ENCODE measurements at places on chromosomes 1 and 21. TPM values are rescaled to one million over a fixed set of nuclear protein-coding genes. Genes with fewer than 3 reads are reported as not detected.

Gene ACTRT2
- not detected for total RNA-seq

Gene LYSMD1
- 12.0 TPM for total RNA-seq

Gene RPTN
- not detected for total RNA-seq

Gene RGS7
- not detected for total RNA-seq

Gene OR2T29
- total RNA-seq = not detected

Gene DUSP23
- 75.2 TPM for total RNA-seq

Gene SMPDL3B
- total RNA-seq = not detected

Gene GJA9
- total RNA-seq = not detected

Gene ACTL8
- total RNA-seq = not detected

Gene ARTN
- 1.1 TPM for total RNA-seq

Gene LENEP
- not detected for total RNA-seq

Gene STPG1
- 3.7 TPM for total RNA-seq

Gene FAM177B
- 1.3 TPM for total RNA-seq

Gene PGLYRP3
- not detected for total RNA-seq

Gene DENND2C
- total RNA-seq = 2.5 TPM

Gene RPE65
- not detected for total RNA-seq

Gene IRF6
- 0.66 TPM for total RNA-seq

Gene TTC39A
- 2.5 TPM for total RNA-seq

Gene SLC25A33
- total RNA-seq = 9.6 TPM

Gene ITPKB
- 71.1 TPM for total RNA-seq

Gene LEPR
- total RNA-seq = 27.3 TPM

Gene CHIA
- total RNA-seq = not detected

Gene INKA2
- total RNA-seq = 9.1 TPM

GRCh38 chr1:31771891-31772668, 7.9 kb upstream of the ADGRB2 start:
- peaks cover 20% of the 10 kb centered on the region for H3K4me1 ChIP-seq
- peaks cover 66% of the 10 kb centered on the region for H3K27me3 ChIP-seq
- peak overlapping the region; percentile 31 for H3K4me3 ChIP-seq
- no peak overlapping the region for H3K27ac ChIP-seq
- no peak for DNase-seq
- no peaks in the 10 kb centered on the region for H3K36me3 ChIP-seq

DNA sequence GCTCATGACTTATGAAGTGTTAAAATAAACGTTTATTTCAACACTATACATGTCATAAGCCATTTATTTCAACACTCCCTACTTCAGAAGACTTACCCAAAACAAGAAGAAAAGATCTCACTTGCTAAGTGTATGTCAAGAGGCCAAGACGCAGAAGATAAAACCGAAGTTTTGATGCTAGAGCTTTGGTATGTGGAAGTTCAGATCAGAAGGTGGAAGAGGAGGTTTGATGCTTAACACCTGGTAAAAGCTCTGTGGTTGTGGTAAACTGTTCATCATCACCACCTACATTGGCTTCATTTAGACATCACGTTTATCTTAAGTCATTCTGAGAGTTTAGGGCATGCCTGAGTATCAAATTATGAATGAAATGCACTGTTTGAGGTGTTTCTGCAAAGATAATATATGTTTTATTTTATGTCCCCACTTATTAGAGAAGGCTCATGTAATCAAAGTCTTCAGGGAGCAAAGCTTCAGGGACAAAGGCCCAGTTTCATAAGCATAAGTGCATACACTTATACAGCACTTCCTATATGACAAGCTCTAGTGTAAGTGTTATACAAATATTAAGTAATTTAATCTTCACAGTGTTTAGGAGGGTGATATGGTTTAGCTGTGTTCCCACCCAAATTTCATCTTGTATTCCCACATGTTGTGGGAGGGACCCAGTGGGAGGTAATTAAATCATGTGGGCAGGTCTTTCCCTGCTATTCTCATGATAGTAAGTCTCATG, 533.3 kb downstream of the PTBP2 start:
- H3K27ac ChIP-seq = no peak overlapping the region
- no peaks in the 10 kb centered on the region for H3K36me3 ChIP-seq
- DNase-seq = no peak
- no peaks in the 10 kb centered on the region for H3K27me3 ChIP-seq

DNA sequence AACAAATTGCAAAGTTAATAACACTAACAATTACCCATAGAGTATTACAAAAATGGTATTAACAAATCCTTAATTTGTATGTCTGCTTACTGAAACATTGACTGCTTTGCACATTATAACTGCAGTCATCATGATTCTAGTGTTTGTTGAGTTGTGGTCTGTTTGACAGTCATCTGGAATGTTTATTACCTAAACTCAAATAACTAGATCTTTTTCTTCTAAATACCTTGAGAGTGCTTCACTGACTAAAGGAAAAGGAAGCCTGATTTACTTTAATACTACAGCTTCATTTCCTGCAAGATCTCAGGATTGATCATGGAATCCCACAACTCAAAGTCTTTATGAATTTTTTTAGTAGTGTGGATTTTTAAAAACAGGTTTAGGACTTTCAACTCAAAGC, 70.0 kb downstream of the HMCN1 start:
- no peak overlapping the region for H3K4me3 ChIP-seq
- no peaks in the 10 kb centered on the region for H3K27me3 ChIP-seq
- DNase-seq = no peak
- peaks cover 4% of the 10 kb centered on the region for H3K4me1 ChIP-seq

- no peak overlapping the region for H3K27ac ChIP-seq
- no peak overlapping the region for H3K4me3 ChIP-seq
- H3K27me3 ChIP-seq = no peaks in the 10 kb centered on the region
- DNase-seq = no peak
- H3K4me1 ChIP-seq = no peaks in the 10 kb centered on the region
Measured at GRCh38 chr1:236204039-236204438, 61.7 kb downstream of the GPR137B start.

- no peak overlapping the region for H3K4me3 ChIP-seq
- H3K27ac ChIP-seq = no peak overlapping the region
- no peaks in the 10 kb centered on the region for H3K27me3 ChIP-seq
- H3K36me3 ChIP-seq = no peaks in the 10 kb centered on the region
- DNase-seq = no peak
- no peaks in the 10 kb centered on the region for H3K4me1 ChIP-seq
Measured at GRCh38 chr1:59089922-59090457, 206.9 kb upstream of the FGGY start.

DNA sequence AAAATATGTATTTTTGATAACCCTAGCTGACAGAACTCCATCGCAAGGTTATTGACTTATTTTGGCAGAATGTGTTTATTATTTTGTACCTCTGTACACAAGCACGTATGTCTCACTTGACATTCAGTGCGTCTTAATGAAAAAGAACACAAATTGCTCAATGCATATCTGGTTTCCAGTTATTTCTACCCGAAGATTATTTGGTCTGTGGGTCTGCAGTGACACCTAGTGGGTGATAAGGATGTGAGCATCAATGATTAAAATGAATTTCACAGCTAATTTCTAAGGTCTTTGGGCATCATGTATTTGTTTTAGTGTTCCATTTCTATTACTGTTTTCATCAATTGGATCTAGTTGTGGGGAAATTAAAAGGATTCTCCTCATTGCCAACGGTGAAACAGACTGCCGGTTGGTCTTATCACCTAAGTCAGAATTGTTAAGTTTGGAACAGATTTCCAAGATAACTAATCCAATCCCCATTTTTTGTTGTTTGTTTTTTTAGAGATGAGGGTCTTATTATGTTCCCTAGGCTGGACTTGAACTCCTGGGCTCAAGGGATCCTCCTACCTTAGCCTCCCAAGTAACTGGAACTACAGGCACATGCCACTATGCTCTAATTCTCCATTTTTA, 13.9 kb downstream of the DDX20 start:
- H3K27ac ChIP-seq = no peak overlapping the region
- no peak overlapping the region for H3K4me3 ChIP-seq
- peaks cover 22% of the 10 kb centered on the region for H3K4me1 ChIP-seq
- H3K36me3 ChIP-seq = peaks cover 41% of the 10 kb centered on the region
- no peak for DNase-seq

GRCh38 chr1:213657879-213658278, 329.9 kb upstream of the PROX1 start:
- no peak overlapping the region for H3K27ac ChIP-seq
- no peak for DNase-seq
- no peaks in the 10 kb centered on the region for H3K27me3 ChIP-seq

DNA sequence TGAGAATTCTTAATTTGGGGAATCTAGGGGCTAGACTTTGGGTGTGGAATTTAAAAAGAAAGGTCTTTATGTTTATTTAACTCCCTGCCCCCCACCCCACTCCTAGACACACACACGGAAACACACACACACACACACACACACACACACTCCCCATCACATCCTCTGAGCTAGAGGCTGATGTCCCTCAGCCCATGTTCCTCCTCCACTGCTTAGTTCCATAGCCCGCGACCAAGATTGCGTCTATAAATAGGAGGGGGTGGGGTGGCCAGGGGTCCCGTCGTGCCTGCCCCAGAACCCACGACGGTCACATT, 655 bp upstream of the KIRREL1 start:
- H3K4me3 ChIP-seq = peak overlapping the region; percentile 69
- H3K4me1 ChIP-seq = peaks cover 52% of the 10 kb centered on the region
- H3K27me3 ChIP-seq = no peaks in the 10 kb centered on the region
- H3K27ac ChIP-seq = peak overlapping the region; percentile 93

GRCh38 chr1:180934563-180934962, 21.9 kb downstream of the KIAA1614 start:
- H3K4me1 ChIP-seq = peaks cover 2% of the 10 kb centered on the region
- no peak for DNase-seq
- peaks cover 79% of the 10 kb centered on the region for H3K36me3 ChIP-seq
- no peak overlapping the region for H3K4me3 ChIP-seq
- no peaks in the 10 kb centered on the region for H3K27me3 ChIP-seq

GRCh38 chr1:21572735-21573277, 63.6 kb downstream of the ALPL start:
- no peak for DNase-seq
- H3K4me1 ChIP-seq = peaks cover 22% of the 10 kb centered on the region
- no peak overlapping the region for H3K27ac ChIP-seq
- H3K4me3 ChIP-seq = no peak overlapping the region
- no peaks in the 10 kb centered on the region for H3K27me3 ChIP-seq
- H3K36me3 ChIP-seq = no peaks in the 10 kb centered on the region

GRCh38 chr1:165525708-165526107, 18.1 kb upstream of the LRRC52 start:
- no peaks in the 10 kb centered on the region for H3K4me1 ChIP-seq
- no peak overlapping the region for H3K4me3 ChIP-seq
- H3K27me3 ChIP-seq = peaks cover 10% of the 10 kb centered on the region
- H3K36me3 ChIP-seq = no peaks in the 10 kb centered on the region
- no peak overlapping the region for H3K27ac ChIP-seq

GRCh38 chr1:41103766-41104165, 82.2 kb upstream of the SLFNL1 start:
- H3K4me3 ChIP-seq = no peak overlapping the region
- peak overlapping the region; percentile 34 for H3K27ac ChIP-seq
- H3K36me3 ChIP-seq = no peaks in the 10 kb centered on the region
- peaks cover 54% of the 10 kb centered on the region for H3K4me1 ChIP-seq

GRCh38 chr1:4269330-4269729, 369.3 kb upstream of the C1orf174 start:
- H3K27ac ChIP-seq = no peak overlapping the region
- H3K4me1 ChIP-seq = no peaks in the 10 kb centered on the region
- no peak overlapping the region for H3K4me3 ChIP-seq

GRCh38 chr1:7383671-7384520, 387.2 kb upstream of the VAMP3 start:
- H3K4me3 ChIP-seq = no peak overlapping the region
- peaks cover 13% of the 10 kb centered on the region for H3K4me1 ChIP-seq
- H3K27me3 ChIP-seq = no peaks in the 10 kb centered on the region
- H3K36me3 ChIP-seq = no peaks in the 10 kb centered on the region

- H3K27ac ChIP-seq = no peak overlapping the region
- DNase-seq = no peak
- H3K4me1 ChIP-seq = no peaks in the 10 kb centered on the region
- H3K4me3 ChIP-seq = no peak overlapping the region
Measured at GRCh38 chr1:86231076-86231475, 74.5 kb upstream of the COL24A1 start.

- H3K4me1 ChIP-seq = no peaks in the 10 kb centered on the region
- DNase-seq = no peak
- H3K27me3 ChIP-seq = no peaks in the 10 kb centered on the region
- no peak overlapping the region for H3K4me3 ChIP-seq
- no peaks in the 10 kb centered on the region for H3K36me3 ChIP-seq
- no peak overlapping the region for H3K27ac ChIP-seq
Measured at GRCh38 chr21:29376556-29376955, 77.8 kb downstream of the BACH1 start.

- no peaks in the 10 kb centered on the region for H3K36me3 ChIP-seq
- no peaks in the 10 kb centered on the region for H3K27me3 ChIP-seq
- H3K27ac ChIP-seq = peak overlapping the region; percentile 78
- no peaks in the 10 kb centered on the region for H3K4me1 ChIP-seq
- H3K4me3 ChIP-seq = peak overlapping the region; percentile 61
Measured at GRCh38 chr1:85061711-85062424, 13.6 kb upstream of the MCOLN3 start.

DNA sequence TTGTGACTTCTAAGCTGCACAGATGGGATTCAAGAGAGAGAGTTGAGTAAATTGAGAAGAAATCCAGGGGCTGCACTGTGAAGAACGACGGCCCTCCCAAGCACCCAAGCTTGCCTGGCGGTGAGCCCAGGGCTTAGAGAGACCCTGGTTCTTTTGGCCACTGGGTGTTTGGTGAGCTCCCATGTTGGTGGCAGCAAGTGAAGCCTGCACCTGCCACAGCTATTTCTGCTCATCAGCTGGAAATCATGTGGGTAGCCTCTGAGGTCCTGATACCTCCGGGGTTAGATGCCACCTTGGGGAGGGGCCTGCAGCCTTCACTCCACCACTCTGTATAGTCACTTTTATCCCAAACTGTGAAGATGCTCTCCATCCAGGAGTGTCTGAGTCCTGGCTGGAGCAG, 6.2 kb upstream of the BTG2 start:
- H3K4me1 ChIP-seq = peaks cover 4% of the 10 kb centered on the region
- no peak for DNase-seq
- no peak overlapping the region for H3K27ac ChIP-seq
- H3K36me3 ChIP-seq = no peaks in the 10 kb centered on the region
- no peak overlapping the region for H3K4me3 ChIP-seq

GRCh38 chr1:54800899-54801759, at the start of gene TTC22:
TSS of gene TTC22 (minus strand) at chr1:54801323. CDS start at chr1:54801163, 160 bp downstream.
- H3K36me3 ChIP-seq = no peaks in the 10 kb centered on the region
- no peak within 1 kb of the TSS for H3K27ac ChIP-seq
- peaks cover 6% of the 10 kb centered on the region for H3K4me1 ChIP-seq
- peak within 1 kb of the TSS; percentile 37 for H3K4me3 ChIP-seq

- H3K4me3 ChIP-seq = no peak overlapping the region
- no peak for DNase-seq
- H3K27ac ChIP-seq = peak overlapping the region; percentile 21
- H3K27me3 ChIP-seq = no peaks in the 10 kb centered on the region
Measured at GRCh38 chr1:94678202-94678848, 136.8 kb upstream of the F3 start.

GRCh38 chr1:50108497-50109059, at the start of gene ELAVL4:
TSS of gene ELAVL4 (plus strand) at chr1:50108920. CDS start at chr1:50109190, 270 bp downstream.
- H3K27ac ChIP-seq = no peak within 1 kb of the TSS
- H3K4me1 ChIP-seq = peaks cover 12% of the 10 kb centered on the region
- no peak for DNase-seq
- no peaks in the 10 kb centered on the region for H3K36me3 ChIP-seq
- H3K4me3 ChIP-seq = no peak within 1 kb of the TSS

- DNase-seq = no peak
- H3K36me3 ChIP-seq = no peaks in the 10 kb centered on the region
- H3K27ac ChIP-seq = peak overlapping the region; percentile 100
- peak overlapping the region; percentile 56 for H3K4me3 ChIP-seq
Measured at GRCh38 chr1:156504438-156504813, 3.9 kb upstream of the MEF2D start.

GRCh38 chr1:110471131-110471530, 20.2 kb downstream of the PROK1 start:
- no peaks in the 10 kb centered on the region for H3K27me3 ChIP-seq

GRCh38 chr1:154970631-154971340, at the start of gene SHC1:
TSS of gene SHC1 (minus strand) at chr1:154970747. CDS start at chr1:154970526, 221 bp downstream.
- DNase-seq = peak; percentile 97
- peaks cover 63% of the 10 kb centered on the region for H3K4me1 ChIP-seq
- H3K36me3 ChIP-seq = peaks cover 37% of the 10 kb centered on the region
- H3K27ac ChIP-seq = peak within 1 kb of the TSS; percentile 97
